ENCODE measurements at places on chromosomes 1 and 21.

- no peak for DNase-seq
These were observed 51.3 kb downstream of the PRPF38A start for GRCh38 chr1:52455686-52456085.

GRCh38 chr1:9652379-9653209, 1.1 kb downstream of the PIK3CD start:
- DNase-seq, result no peak

DNA sequence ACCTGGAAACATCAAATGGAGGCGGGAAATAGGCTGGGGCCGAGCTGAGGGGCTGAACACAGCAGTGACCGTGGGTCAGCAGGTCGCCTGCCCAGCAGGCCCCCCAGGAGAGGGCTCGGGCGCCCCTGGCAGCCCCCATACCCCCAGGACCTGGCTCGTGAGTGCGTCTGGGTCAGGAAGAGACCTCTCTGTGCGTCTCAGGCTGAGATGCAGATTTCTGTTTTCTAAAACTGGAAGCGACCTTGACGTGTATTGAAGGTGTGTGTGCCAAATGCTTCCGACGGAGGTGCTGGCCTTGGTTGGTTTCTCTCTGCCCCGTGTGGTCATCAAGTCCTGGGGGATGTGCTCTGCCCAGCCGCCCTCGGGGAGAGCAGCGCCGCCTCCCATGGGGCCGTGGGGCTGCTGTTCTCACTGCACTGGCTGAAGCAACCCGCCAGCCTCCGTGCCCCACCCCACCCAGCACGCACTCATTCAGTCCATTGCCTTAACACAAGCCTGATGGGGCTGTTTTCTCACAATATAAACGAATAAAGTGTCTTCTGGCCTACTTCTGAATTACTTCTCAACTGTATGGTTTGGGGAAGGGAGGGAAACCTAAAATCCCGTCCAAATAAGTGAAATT, 7.4 kb downstream of the PEX10 start:
- no peak for DNase-seq

DNA sequence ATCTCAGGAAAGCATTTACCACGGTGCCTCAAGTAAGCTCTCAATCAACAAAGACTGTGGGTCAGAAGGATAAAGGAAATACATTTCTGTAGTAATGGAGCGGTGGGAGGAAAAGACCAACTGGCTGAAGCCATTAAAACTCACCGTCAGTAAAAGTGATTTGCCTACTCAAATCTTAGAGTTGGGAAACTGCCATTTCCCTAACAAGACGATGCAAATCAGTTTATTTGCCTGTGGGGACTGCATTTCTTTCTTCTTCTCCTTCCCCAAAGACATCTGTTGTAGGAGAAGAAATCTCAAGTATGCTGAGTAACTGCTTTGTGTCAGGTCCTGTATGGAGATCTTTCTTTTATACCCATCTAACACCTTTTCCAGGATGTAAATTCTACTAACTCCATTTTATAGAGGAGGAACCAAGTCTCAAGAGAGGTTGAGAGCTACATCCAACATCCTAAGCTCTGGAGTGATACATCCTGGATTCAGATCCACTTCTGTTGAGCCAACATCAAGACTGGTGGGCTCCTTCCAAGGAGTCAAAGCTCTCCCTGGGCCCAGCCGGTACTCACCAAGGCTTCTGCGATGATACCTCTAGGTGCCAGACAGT, 219.3 kb upstream of the FGGY start:
- no peak for DNase-seq

DNA sequence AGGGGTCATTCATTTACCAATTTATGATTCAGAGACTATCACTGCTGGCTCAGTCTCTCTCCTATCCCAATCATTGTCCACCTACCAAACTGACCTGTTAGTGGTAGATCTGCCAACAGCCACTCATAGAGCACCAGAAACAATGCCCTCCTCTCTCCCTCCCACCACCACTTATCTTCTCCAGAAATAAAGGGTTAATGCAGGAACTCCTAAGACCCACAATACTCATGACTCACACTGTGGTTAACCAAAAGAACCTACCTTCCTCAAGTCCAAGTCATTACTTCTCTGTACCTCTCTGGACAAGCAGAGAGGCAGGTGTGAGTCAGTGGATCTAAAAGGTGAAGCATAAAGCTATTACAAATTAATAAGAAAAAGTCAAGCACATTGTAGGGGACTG, 40.9 kb upstream of the CAMK1G start:
- peak; percentile 96 for DNase-seq

DNA sequence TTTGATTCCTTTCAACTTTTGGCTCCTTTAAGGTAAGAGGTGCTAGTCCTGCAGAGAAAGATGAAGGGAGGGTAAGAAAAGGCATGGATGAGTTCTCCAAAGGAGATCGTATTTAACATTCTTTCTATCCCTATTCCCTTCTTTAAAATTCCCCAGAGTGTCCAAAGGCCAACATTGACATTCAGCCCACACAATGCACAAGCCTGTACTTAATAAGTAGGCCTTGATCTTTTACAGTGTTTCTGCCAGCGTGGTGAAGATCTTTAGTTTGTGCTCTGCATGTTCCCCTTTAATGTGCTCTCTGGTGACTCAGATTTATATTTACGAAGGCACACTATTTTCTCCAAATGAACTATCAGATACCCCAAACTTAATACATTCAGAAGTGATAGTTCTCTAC, 582.5 kb upstream of the RGS18 start:
- DNase-seq, result no peak

DNA sequence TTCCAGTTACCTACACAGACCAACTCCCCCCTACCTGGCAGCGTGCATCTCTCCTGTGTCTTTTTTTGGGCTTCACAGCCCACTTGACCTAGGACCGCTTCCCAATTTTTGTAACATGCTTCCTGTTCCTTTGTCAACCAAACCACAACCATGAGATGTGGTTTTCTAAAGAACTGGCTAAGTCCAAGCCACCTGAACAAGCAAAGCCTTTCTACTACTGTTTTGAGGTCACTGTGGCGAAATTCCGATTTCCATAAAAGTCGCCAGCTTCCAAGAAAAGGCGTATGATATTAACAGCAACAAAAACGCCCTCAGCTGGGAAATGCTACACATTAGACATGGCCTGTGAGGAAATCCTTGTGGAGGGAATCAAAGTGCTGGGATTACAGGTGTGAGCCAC, 12.7 kb upstream of the AK2 start:
- DNase-seq, result no peak

- no peak for DNase-seq
These were observed 39.3 kb downstream of the POFUT2 start for GRCh38 chr21:45248301-45248892.

DNA sequence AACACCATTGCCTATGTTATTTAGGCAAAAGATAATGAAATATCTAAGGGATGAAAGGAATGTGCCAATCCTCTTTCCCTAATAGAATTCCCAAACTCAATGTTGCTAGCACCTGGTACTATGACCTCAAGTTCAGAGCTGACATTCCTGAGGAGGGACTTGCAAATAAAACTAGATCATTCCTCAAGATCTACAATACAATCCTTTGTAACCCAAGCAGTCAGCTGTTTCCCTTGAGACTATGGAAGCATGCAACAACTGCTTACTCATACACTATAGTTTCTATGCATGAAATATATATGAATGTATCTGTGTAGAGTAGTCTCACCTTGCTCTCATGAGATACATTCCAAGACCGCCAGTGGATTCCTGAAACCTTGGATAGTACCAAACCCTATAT, 65.0 kb downstream of the ABL2 start:
- peak; percentile 90 for DNase-seq

- DNase-seq, result peak; percentile 31
These were observed 22.7 kb upstream of the SFT2D2 start for GRCh38 chr1:168202941-168203654.

DNA sequence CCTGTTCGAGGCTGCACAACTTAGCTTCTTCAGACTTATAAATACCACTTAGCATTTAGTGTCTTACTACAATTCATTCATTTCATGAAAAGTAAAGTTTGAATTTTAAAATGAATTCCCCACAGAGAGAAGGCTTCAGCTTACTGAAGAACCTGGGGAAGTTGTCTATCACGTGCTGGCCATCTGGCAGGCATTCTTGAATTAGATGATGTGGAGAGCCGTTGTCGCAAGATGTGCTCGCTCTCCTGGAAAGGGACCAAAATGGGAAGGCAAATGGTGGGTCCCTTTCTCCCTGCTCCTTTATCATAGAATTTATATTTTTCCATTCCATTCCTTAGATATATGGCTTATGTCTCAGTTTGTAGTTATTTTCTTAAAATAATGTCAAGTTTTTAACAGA, 90.5 kb downstream of the CD247 start:
- DNase-seq, result no peak

DNA sequence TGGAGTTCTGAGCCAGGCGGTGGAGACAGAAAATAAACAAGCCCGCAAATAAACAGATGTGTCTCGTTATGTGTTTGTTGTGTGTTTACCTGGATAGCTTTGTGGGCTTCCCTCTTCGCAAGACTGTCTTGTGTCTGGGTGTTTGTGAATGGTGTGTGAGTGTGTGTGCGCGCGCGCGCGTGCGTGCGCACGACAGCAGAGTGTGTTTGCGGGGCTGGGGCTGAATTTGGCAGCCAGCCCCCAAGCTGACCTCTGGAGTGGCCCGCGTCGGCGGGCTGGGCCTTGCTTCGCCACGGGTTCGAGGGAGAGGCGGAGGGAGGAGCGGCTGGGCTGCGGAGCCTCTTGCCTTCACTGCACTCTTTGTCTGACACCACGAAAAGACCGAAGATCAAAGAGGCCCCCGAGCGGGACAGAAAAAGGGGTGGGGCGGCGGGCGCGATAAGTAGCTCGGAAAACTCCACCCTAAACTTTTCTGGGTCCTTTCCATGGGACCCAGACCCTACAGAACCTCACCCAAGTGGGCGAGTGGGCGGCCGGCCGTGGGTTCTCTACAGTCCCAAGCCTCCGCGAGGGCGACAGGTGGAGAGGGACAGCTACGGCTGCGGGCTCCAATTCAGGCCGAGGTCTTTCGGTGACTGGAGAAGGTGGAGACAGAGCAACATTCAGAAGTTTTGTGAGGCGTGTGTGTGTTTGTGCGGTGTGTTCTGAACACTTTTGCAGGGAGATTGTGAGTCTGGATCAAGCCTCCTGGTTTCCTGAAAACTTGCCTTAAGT, 14.5 kb downstream of the PAX7 start:
- DNase-seq, result no peak

GRCh38 chr1:23664837-23665795, 26.5 kb upstream of the RPL11 start:
- DNase-seq, result peak; percentile 31

DNA sequence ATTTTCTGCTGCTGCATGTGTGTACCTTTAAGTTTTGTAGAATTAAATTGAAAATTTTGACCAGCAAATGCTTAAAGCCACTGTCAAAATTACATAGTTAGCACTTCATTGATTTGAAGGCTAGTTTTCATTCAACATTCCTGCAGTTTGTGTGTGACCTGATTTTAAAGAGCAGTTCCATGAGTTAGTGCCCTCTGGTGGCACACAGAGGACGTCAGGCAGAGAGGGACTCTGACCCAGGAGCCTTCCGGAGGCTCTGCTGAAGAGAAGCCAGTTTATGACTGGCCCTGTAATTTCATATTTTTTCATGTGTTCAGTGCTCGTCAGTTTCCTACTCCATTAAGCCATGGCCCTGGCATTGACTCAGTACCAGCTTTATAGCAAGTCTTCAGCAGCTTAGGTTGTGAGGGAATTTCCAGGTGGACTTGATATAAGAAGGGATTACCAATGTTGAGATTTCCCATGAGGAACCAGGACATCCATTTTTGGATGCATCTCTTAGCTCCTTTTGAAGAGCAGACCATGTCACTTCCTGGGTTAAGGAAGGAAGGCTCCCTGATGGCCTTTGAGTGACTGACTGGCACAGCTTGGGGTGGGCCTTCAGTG, 104.7 kb downstream of the CAMTA1 start:
- DNase-seq, result peak; percentile 52

- no peak for DNase-seq
These were observed 26.5 kb downstream of the IGFN1 start for GRCh38 chr1:201217146-201217545.

DNA sequence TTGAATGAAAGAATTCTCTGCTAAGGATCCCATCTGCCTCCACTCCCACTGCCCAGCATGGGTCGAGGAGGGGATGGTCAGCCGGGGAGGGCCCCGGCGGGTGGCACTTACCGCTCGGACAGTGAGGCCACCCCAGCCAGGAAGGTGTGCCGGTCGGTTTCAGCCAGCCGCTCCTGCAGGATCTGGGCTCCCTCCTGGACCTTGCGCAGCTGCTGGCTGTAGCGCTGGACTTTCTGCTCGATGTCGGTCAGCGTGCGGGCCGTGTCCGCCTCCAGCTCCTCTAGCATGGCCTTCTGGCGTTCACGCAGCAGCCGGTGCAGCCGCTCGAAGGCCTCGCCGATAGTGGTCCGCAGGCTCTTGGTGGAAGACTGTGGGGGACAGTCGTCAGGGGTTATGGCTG, 22.3 kb downstream of the TRIM62 start:
- DNase-seq, result no peak

GRCh38 chr21:16279731-16280581, 550.2 kb downstream of the USP25 start:
- DNase-seq, result no peak

DNA sequence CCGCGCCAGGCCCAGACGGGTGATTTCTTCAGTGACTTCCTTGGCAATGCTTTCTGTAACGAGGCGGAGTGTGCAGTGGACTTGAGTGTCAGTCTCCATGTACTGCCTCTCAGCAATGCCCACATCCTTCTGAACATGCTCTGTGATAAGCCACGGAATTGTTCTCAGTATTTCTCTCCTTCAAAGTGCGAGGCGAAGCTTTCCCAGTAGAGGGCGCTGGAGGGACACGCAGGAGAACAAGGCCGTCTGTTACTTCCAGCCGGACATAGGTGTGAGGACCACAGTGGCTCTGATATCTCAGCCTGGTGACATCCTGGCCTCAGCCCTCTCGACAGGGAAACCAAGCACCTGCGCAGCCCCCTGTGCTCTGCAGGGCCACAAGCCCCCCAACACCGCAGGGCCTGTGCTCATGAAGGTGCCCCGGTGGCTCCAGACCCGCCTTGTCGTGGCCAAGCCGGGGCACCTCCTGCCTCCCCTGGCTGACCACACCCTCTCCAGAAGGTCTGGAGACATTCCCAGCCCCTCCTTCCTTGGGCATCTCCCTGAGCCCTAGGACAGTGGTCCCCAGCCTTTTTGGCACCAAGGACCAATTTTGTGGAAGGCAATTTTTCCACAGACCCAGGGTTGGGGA, 46.1 kb upstream of the BACE2 start:
- DNase-seq, result peak; percentile 80

GRCh38 chr1:181486098-181486420, 2.7 kb downstream of the CACNA1E start:
- no peak for DNase-seq

DNA sequence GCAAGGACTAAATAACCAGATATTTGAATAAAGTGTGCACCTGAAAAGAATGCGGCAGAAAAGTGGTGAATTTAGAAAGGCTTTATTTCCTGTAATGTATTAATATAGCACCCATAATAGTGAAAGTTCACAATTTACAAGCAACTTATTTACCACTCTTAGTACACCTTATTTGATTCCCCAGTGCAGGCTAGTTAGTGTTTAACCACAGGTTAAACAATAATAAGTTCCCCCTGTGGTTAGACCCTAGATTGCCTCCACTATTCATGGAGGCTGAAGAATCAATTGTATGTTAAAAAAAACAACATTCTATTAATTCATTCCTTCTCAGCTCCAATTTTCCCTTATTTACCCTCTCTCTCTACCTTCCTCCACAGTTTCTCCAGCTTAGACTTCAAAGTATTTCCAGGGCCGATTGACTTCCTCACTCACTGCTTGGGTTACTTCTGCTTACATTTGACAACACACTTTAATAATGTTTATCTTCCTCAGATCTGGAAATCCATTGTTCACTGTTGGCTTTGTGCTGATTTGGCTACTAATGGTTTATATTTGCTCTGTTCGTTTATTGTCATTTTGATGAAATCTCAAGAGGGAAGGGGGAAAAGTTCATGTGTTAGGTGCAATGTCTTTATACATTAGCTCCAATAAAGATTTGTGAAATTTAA, 796.3 kb downstream of the BRINP3 start:
- no peak for DNase-seq

Data from HT1080 (cell line).